Progenitor cell of endocrine pancreas (in vitro differentiated cells): ENCODE measurements at places on chromosomes 6 and 20.

GRCh38 chr6:28326371-28326948, 9.5 kb downstream of the ZSCAN31 start:
- DNase-seq: no peak

DNA sequence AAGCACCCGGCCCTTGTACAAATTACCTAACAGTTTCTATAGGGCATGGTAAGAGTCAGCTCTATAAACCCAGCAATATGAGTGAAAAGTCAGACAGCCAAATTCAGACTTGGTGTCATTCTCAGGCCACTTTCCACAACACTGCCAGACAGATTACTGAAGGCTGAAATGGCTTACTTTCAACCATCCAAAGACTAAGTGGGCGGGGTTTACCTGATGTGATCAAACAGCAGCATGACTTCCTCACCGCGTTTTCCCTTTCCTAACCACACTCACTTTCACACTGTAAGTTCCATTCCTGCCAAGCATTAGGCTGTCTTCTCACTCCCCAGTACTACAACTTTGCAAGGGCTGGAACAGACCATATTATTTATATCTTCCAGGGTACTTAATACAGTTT, 85.9 kb downstream of the SMLR1 start:
- no peak for DNase-seq

DNA sequence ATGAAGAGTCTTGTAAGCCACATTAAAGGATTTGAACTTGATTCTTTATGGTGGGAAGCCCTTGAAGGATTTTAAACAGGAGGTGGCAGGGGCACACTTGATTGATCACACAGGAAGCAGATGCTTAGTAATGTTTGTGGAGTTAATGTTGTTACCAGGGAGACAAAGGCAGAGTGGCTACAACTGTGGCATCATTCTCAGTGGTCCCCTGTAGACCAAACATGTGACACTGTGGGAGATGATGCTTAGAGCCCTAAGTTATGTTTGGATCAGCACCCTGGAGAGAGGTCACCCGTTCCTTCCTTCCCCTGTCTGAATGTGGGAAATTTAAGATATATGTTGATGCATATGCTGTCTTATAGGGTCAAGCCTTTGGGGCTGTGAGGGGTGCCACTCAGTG, 53.2 kb downstream of the EIF2S2 start:
- no peak for DNase-seq

- no peak for DNase-seq
Observed at GRCh38 chr20:40797425-40797824, 108.4 kb upstream of the MAFB start.

GRCh38 chr6:47794577-47795135, 12.8 kb downstream of the OPN5 start:
- DNase-seq: no peak

DNA sequence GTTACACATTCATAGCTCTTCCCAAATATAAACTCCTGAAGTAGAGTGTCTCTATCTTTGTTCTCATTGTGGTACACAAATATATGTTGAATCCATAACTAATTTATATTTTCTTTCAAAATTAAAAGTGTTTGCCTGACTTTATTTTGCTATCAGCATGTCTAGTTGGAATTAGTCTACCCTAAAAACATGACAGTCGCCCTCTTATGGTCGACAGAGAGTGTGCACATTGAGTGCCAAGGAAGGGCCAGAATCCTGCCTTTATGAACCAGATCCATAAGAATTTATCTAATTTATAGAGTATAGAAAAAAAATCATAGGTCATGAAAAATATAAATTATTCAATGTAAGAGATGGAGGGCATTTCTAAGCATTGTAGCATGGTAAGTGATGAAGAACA, 12.3 kb upstream of the DEFB112 start:
- no peak for DNase-seq

DNA sequence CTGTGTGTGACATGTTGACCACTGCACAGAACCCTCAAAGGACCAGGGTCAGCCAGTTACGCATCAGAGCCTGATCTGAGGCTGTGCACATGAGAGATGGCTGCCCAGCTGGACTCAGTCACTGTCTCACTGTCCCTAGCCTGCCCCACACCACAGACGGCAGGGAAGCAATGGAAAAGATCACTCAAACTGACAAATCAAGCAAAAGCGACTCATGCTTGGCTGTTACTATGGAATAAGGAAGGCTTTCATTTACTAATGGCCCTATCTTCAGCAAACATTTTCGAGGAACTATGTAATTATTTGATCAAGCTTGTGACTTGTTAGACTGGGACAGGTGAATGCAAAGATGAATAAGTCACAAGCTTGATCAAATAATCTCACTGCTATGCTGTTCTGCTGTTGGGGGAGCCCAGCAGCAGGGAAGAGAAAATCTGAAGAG, 137.0 kb downstream of the SLC23A2 start:
- no peak for DNase-seq

GRCh38 chr20:13877793-13878192, 93.0 kb downstream of the NDUFAF5 start:
- no peak for DNase-seq

DNA sequence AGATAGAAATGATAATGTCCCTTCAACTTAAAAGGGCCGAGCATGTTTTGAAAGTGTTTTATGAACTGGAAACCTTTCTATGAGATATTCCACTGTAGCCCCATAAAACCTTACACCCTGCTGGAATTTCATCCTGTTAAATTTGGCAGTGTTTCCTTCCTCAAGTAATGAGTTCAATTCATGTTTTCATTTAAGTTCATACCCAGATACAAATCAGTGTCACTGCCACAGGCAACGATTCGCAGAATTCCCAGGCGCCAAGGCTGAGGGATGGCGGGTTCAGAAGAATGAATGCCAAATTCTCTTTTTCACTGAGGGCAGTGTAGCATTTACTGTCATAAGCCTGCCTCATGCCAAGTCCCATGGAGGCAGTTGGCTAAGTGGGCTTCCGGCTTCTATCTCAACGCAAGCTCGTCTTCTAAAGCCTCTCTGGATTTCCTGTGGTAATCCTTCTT, 511.8 kb upstream of the ID4 start:
- DNase-seq: no peak

DNA sequence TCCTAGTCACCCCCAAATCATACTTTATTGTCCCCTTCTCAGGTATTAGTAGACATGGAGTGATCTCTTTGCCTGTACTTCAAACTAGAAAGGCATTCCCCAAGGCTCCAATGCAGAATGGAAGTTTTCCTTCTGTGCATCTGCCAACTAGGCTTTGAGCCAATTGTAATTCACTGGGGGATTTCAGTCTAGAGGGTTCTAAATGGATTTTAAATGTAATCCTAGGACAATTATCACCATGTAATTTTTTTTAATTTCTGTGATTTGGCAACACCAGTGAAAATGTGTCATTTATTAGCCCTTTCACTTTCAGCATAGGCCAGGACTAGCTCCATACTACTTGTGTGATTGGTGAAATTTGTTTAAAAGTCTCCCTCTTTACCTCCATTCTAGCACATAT, 557.6 kb upstream of the MARCKS start:
- DNase-seq: no peak

DNA sequence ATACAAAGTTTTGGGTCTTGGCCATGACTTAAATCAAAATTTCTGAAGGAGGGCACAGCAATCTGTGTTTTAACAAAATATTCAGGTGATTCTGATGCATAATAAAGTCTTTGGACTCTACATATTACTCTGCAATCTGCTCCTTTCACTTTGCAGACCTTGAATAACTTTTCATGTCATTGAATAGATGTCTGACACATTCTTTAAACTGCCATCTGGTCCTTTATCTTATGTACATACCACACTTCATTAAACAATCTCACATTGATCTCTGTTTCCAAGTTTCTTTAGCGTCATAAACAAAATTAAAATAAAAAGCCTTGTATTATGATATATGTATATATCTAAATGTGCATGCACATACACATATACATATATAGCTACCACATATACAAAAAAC, 831.2 kb downstream of the MAFB start:
- DNase-seq: no peak

- DNase-seq: no peak
Observed at GRCh38 chr20:742156-742555, 26.1 kb downstream of the SLC52A3 start.

- DNase-seq: no peak
Observed at GRCh38 chr20:57860576-57860975, 150.8 kb upstream of the PMEPA1 start.

- DNase-seq: no peak
Observed at GRCh38 chr20:42901689-42902440, 287.8 kb downstream of the PTPRT start.

DNA sequence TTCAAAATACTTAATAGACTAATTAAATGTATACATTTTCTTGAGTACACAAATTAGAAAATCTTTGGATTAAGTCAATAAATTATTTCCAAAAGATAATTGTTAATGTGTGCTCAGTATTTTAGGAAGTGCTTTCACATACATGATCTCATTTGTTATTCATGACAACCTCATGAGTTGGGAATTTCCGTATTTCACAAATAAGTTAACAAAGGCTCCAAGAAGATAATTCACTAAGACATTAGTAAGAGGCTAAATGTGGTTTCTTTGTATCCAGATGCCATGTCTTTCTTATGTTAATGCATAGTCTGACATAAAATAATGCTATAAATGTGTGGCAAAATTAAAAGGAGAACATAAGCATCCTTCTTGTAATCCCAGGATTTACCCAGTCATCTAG, 79.5 kb upstream of the TCF21 start:
- DNase-seq: no peak

- DNase-seq: no peak
Observed at GRCh38 chr20:63284083-63284440, 8.9 kb upstream of the COL20A1 start.

- no peak for DNase-seq
Observed at GRCh38 chr20:51284871-51285270, 257.6 kb downstream of the NFATC2 start.

DNA sequence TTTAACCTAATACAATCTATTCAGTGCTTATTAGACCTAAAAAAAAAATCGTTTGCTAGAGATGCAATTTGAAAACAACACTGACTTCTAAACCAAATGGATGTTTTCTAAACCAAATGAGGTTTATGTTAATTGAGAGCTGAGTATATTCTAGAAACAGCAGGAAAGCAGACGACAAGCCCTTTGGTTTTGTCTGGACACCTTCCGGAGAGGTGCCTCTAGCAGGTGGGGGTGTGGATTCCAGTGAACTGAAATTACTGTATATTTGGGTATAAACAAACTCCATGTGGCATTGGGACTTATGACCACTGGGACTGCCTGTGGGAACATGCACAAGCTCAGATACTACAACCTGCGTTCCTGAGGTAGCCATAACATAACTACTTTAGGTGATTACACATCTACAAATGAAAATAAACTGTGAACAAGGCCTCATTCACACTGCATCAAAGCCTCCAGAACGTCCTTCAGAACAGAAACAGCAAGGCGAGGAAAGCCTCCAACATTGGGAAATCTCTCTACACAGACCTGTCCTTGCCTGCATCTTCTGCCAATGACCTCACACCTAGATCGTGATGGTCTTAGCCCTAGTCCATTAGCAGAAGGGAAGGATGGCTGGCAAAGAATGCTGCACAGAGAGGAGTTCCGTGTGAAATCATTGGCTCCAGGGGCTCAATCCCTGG, 206.8 kb upstream of the FOXQ1 start:
- DNase-seq: no peak

GRCh38 chr6:136344420-136344819, 54.8 kb upstream of the BCLAF1 start:
- no peak for DNase-seq

DNA sequence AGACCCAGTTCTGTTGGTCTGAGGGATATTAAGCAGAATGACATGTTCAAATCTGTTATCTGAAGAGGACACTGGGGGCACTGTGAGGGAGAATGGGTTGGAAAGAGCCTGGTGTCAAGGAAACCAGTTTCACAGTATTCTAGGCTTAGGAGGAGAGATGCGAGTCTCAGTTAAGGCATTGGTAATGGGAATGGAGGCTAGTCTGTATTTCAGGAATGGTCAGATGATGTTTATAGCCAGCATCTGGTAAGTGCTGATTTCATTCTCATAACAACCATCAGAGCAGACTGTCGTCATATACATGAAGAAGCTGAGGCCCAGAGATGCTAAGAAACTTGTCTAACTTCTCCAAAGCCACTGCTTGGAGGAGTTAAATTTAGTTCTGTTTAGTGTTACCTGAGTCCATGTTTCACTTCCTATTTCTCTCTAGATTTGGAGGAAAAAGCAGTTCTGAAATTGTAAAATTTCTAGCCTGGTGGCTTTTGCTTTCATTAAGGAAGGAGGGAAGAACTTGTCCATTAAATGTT, 242.0 kb downstream of the ARID1B start:
- DNase-seq: no peak

DNA sequence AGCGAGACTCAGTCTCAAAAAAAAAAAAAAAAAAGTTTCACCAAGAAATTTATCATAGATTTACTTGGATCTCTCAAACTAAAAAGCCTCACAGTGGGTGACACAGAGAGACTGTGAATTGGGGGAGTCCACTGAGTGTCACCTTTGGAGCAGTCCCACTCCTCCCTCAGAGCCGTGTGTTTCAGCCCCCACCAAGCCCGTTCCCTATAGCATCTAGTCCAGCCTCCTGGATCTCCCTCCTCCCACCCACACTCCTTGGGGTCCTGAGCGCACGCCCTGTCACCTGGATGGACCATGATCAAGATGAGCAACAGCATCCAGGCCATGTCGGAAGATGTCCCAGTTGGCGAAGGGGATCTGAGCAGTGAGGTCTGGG, 422 bp downstream of the NCR3 start:
- no peak for DNase-seq

- DNase-seq: no peak
Observed at GRCh38 chr6:55082021-55082420, 92.3 kb upstream of the HCRTR2 start.

GRCh38 chr6:46706464-46706863, 18.8 kb downstream of the TDRD6 start:
- DNase-seq: no peak

- DNase-seq: no peak
Observed at GRCh38 chr20:63376283-63377250, 15.4 kb upstream of the CHRNA4 start.

GRCh38 chr20:50577175-50578018, 67.2 kb downstream of the PTPN1 start:
- no peak for DNase-seq

- DNase-seq: no peak
Observed at GRCh38 chr6:32164295-32164694, at the start of gene EGFL8. TSS of gene EGFL8 (plus strand) at chr6:32164595. CDS start at chr6:32166166, 1,571 bp downstream.

- DNase-seq: no peak
Observed at GRCh38 chr6:42664718-42665117, 57.7 kb downstream of the PRPH2 start.

- no peak for DNase-seq
Observed at GRCh38 chr6:89596484-89596883, 42.1 kb downstream of the LYRM2 start.

DNA sequence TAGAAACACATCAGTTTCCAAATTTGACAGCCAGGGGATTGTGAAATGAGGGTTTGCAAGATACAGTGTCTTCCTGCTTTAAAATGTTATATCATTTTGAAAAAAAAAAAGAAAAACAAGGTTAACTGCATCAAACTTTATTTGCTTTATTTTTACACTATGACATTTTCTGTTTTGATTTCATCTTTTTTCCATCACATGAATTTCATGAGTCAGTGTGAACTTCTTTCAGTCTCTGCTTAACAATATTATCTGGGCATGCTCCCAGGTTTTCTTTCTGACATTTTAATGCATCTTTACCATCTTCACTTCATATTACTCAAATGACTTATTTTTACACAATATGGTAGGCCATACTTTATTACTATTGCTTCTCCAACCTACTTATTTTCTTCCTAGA, 1.9 kb downstream of the NCOA7 start:
- DNase-seq: no peak
